Uterus (tissue), 4 donors: ENCODE measurements at places on chromosomes 6 and 20. TPM values are rescaled to one million over a fixed set of nuclear protein-coding genes. Genes with fewer than 3 reads are reported as not detected.

DNA sequence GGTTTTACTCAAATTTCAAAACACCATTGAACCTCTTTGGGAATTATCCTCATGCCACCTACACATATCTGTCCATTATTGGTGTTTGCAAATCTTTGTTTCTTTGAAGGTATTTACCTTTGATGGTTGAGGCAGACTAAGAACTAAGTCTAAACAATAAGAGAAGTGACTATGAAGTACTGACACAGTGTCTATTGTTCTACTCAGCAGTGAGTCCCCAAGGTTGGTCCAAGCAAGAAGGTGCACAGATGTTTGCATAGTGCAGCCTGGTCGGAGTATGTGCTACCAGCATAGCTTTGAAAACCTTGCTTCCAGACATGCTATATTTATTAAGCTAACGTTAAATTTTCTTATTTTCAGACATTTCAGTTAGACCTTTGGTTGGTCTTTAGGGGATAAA, 19.5 kb downstream of the LRRC1 start:
- no peak overlapping the region for H3K27ac ChIP-seq
- H3K36me3 ChIP-seq: no peaks in the 10 kb centered on the region
- H3K4me1 ChIP-seq: no peaks in the 10 kb centered on the region
- H3K4me3 ChIP-seq: no peak overlapping the region
- DNase-seq: no peak
- H3K27me3 ChIP-seq: no peaks in the 10 kb centered on the region

GRCh38 chr20:62561182-62561581, 81.1 kb upstream of the SLCO4A1 start:
- no peak overlapping the region for H3K4me3 ChIP-seq
- no peak for DNase-seq
- H3K27me3 ChIP-seq: no peaks in the 10 kb centered on the region
- no peaks in the 10 kb centered on the region for H3K4me1 ChIP-seq

DNA sequence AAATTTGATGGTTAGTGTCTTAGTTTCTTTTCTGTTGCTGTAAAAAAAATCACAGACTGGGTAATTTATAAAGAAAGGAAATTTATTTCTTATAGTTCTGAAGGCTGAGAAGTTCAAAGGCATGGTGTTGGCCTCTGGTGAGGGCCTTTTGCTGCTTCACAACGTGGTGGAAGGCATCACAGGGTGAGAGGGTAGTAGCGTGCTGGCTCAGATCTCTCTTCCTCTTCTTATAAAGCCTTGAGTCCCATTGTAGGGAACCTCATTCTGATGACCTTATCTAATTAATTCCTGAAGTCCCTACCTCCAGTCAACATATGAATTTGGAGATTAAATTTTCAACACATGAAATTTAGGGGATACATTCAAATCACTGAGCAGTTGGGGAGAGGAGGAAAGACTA, 62.0 kb downstream of the ARID1B start:
- DNase-seq: no peak
- no peak overlapping the region for H3K4me3 ChIP-seq
- no peaks in the 10 kb centered on the region for H3K4me1 ChIP-seq
- no peaks in the 10 kb centered on the region for H3K36me3 ChIP-seq
- no peaks in the 10 kb centered on the region for H3K27me3 ChIP-seq

DNA sequence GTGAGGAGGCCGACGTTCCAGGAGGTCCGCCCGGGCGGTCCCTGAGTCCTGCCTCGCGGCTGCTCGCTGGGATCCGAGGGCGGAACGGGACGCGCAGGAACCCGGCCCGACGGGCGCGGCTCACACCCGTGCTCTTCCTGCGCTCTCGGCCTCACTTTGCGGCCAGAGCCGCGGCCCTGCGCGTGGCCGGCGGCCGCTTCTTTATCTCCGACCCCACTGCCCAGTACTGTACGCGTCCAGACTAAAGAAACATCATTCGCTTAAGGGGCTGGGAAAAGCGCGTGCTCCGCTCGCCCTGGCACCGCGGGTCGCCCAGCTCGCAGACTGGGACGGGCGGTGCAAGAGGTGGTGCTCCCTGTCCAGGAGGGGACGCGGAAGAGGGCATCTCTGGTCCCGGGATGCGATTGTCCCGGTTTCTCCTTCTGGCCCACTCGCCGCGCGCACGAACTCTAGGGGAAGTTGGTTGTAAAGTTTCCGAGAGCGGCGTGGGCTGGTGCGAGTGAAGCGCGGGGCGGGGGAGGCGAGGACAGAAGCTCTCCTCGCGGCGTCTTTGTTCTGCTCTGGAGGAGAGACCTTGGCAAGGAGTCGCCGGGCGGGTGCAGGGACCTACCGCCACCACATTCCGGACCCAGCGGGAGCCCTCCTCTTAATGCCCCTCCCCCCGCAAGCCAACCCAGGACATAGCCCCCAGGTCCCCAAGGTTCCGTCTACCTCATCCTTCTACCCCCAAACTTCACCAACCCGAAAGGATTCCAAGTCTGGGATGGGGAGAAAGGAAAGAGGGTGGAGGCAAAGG, 71.0 kb downstream of the SOX4 start:
- peak overlapping the region; percentile 92 for H3K27ac ChIP-seq
- DNase-seq: peak; percentile 69
- H3K27me3 ChIP-seq: no peaks in the 10 kb centered on the region
- no peaks in the 10 kb centered on the region for H3K4me1 ChIP-seq

DNA sequence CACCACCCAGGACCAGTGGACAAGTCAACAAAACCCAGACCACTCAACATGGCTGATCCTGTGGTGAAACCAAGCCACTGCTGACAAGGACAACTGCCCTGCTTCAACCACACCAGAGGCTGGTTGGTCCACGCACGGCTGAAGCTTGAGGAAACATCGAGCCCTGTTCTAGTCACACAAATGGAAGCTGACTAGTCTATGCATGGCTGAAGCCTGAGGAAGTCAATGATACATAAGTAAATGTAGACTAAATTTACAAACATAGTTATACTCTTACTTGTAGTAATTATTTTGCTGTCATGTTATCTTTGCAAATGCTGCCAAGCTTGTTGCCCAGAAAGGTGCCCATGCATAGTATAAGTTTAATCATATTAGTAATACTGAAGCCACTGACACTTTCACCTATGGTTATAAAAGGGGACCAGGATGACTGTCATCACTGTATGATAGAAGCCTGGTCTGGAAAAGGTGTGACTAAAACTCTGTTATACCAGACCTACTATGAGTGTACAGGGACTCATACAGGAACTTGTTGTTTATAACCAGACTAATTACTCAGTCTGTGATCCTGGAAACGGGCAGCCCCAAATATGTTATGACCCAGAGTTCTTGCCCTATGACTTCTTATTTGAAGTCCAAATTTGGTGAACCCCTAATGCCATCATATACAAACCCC, 5.6 kb downstream of the IL22RA2 start:
- no peaks in the 10 kb centered on the region for H3K27me3 ChIP-seq
- no peak overlapping the region for H3K27ac ChIP-seq
- DNase-seq: no peak
- no peak overlapping the region for H3K4me3 ChIP-seq
- H3K36me3 ChIP-seq: no peaks in the 10 kb centered on the region
- H3K4me1 ChIP-seq: no peaks in the 10 kb centered on the region

DNA sequence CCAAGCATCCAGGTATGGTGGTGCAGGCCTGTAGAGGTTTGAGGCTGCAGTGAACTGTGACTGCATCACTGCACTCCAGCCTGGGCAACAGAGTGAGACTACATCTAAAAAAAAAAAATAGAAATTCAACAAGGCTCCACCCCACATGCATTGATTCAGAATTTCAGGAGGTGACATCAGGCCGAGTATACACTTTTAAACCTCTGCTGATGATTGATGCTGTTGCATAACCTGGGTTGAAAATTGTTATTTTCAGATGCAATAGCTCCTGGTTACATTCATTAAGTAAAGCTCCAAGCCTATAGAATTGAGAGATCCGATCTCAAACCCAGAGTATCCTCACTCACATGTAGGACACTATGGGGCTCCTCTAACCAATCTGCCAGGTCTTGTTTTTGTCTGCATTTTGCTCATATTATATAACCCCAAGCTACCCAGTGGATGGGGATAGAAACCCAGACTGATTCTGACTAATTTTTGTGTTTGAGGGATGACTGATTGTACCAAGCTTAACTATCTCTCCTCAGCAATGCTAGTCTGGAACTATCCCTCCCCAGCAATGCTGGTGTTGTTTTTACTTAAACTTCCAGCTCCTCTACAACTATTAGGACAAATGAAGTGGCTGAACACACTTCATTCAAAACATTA, 123.5 kb upstream of the PREP start:
- no peak overlapping the region for H3K27ac ChIP-seq
- H3K4me1 ChIP-seq: no peaks in the 10 kb centered on the region
- H3K4me3 ChIP-seq: no peak overlapping the region
- H3K27me3 ChIP-seq: no peaks in the 10 kb centered on the region

- peak overlapping the region; percentile 41 for H3K4me3 ChIP-seq
- no peaks in the 10 kb centered on the region for H3K27me3 ChIP-seq
- DNase-seq: no peak
Observed at GRCh38 chr20:62474604-62475026, 1.2 kb downstream of the GATA5 start.

GRCh38 chr6:134949927-134950326, at the start of gene ALDH8A1:
ALDH8A1 (minus strand) TSS chr6:134950101; CDS start chr6:134950053, 48 bp downstream.
- H3K4me3 ChIP-seq: no peak within 1 kb of the TSS
- H3K27ac ChIP-seq: no peak within 1 kb of the TSS
- no peaks in the 10 kb centered on the region for H3K27me3 ChIP-seq
- DNase-seq: no peak
- H3K36me3 ChIP-seq: no peaks in the 10 kb centered on the region
- H3K4me1 ChIP-seq: no peaks in the 10 kb centered on the region

DNA sequence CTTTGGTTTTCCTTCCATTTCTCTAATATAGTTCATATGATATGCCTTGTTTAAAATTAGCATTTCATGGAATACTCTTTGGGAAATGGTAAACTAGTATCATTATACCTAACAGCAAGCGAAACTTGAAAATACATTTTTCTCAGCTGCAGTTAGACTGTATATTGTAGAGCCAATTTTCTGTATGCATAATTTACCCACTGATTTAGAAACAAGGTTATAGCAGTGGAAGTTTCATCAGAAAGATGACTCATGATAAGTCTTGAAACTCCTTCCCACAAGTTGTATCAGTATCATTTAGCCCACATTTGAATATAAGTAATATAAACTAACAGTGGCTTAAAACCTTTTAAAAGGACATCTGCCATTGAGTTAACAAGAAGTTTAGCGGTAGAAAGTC, 164.8 kb upstream of the BMP5 start:
- H3K36me3 ChIP-seq: no peaks in the 10 kb centered on the region
- no peaks in the 10 kb centered on the region for H3K27me3 ChIP-seq
- H3K4me3 ChIP-seq: no peak overlapping the region
- H3K4me1 ChIP-seq: no peaks in the 10 kb centered on the region
- no peak overlapping the region for H3K27ac ChIP-seq
- DNase-seq: no peak

DNA sequence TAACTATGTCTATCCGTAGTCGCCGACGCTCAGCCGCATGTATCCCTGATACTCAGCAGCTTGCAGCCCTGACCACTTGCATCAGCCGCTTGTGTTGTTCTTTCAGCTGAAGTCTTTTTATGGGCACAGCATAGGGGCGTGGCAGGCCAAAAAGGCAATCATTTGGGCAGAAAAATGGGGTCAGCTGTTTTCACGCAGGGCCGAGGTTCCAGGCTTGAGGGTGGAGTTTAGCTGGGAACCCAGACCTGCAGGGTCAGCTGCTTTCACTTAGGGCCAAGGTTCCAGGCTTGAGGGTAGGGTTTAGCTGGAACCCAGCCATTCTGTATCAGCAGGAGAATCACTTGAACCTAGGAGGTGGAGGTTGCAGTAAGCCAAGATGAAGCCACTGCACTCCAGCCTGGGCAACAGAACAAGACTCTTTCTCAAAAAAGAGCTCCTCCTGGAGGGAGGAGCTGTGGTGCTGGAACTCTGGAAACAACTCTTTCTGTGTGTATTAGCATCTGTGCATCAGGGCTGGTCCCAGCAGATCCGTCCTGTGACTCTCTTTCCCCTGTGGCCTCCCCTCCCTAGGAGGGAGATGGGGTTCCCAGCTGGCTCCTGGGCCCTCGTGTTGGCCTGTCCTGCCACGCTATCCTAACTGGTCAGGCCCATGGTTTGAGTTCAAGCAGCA, 56.9 kb upstream of the PRND start:
- H3K4me1 ChIP-seq: no peaks in the 10 kb centered on the region
- DNase-seq: no peak
- H3K4me3 ChIP-seq: no peak overlapping the region
- no peaks in the 10 kb centered on the region for H3K27me3 ChIP-seq

DNA sequence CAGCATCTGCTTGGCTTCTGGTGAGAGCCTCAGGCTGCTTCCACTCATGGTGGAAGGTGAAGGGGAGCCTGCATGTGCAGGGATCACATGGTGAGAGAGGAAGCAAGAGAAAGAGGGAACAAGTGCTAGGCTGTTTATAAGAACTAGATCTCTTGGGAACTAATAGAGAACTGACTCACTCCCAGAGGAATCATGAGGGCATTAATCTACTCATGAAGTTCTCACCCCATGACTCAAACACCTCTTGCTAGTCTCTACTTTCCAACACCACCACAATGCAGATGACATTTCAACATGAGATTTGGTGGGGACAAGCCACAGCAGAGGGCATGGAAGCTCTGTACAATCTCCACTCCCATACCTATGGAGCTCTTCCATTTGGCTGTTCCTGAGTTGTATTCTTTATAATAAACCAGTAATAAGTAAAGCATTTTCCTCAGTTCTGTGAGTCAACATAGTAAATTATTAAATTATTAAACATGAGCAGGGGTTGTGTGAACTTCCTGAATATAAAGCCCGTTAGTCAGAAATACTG, 524.1 kb upstream of the NRSN1 start:
- DNase-seq: no peak
- H3K27ac ChIP-seq: no peak overlapping the region
- no peak overlapping the region for H3K4me3 ChIP-seq
- no peaks in the 10 kb centered on the region for H3K36me3 ChIP-seq
- no peaks in the 10 kb centered on the region for H3K27me3 ChIP-seq

GRCh38 chr6:6915813-6916547, 191.8 kb upstream of the RREB1 start:
- H3K27ac ChIP-seq: peak overlapping the region; percentile 60
- H3K36me3 ChIP-seq: no peaks in the 10 kb centered on the region
- DNase-seq: peak; percentile 69
- no peaks in the 10 kb centered on the region for H3K4me1 ChIP-seq
- H3K27me3 ChIP-seq: no peaks in the 10 kb centered on the region
- H3K4me3 ChIP-seq: peak overlapping the region; percentile 31

DNA sequence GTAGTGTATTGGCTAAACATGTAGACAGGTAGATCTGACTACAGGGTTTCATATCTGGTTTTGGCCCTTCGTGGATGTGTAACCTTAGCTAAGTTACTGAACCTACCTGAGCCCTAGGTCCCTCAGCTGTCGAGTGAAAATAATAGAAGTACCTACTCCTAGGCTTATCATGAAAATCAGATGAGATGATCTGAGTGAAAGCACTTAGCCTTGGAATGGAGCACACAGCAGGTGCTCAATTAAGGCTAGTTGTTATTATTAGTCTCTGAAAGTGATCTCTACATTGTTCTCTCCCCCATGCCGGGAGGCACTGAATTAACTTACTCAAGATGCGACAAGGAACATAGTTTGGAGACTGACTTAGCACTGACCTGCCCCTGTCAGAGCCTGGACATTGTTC, 174.7 kb upstream of the ZNF217 start:
- H3K27ac ChIP-seq: no peak overlapping the region
- no peaks in the 10 kb centered on the region for H3K27me3 ChIP-seq
- H3K4me1 ChIP-seq: no peaks in the 10 kb centered on the region
- no peak overlapping the region for H3K4me3 ChIP-seq
- DNase-seq: no peak

The RAB5IF gene
- total RNA-seq: 12.8 TPM

The TXLNB gene
- total RNA-seq: 1.7 TPM

The IPCEF1 gene
- total RNA-seq: 3.1 TPM

The SRMS gene
- total RNA-seq: not detected

The LPIN3 gene
- total RNA-seq: 7.4 TPM

The MAPK13 gene
- 3.4 TPM for total RNA-seq

The PROKR2 gene
- 0.83 TPM for total RNA-seq

The KHDC1L gene
- total RNA-seq: 0.83 TPM

The LYRM2 gene
- total RNA-seq: 2.3 TPM
